Lower leg skin (tissue), 4 donors: ENCODE measurements at places on chromosomes 16 and 17. TPM values are rescaled to one million over a fixed set of nuclear protein-coding genes. Genes with fewer than 3 reads are reported as not detected.

SLC38A8 gene
- not detected for total RNA-seq

ABCC6 gene
- total RNA-seq = 0.23 TPM

NETO2 gene
- total RNA-seq = not detected

CACNG3 gene
- total RNA-seq = not detected

TNP2 gene
- total RNA-seq = not detected

CCDC102A gene
- total RNA-seq = 13.7 TPM

CUEDC1 gene
- 11.6 TPM for total RNA-seq

TAX1BP3 gene
- 90.5 TPM for total RNA-seq
